Activated T-helper 9 cell treated with anti-CD3 and anti-CD28 coated beads, Interleukin-2, amount 50 U/mL, for 16 hours (primary cell): ENCODE measurements at places on chromosomes 11 and 22.

- no peak for DNase-seq
Observed at GRCh38 chr22:35637254-35637653, 11.0 kb upstream of the APOL6 start.

GRCh38 chr22:30503551-30503950 is 1.9 kb downstream of the SEC14L4 start:
- no peak for DNase-seq

- no peak for DNase-seq
Observed at GRCh38 chr22:32949391-32950173, 108.6 kb downstream of the SYN3 start.

DNA sequence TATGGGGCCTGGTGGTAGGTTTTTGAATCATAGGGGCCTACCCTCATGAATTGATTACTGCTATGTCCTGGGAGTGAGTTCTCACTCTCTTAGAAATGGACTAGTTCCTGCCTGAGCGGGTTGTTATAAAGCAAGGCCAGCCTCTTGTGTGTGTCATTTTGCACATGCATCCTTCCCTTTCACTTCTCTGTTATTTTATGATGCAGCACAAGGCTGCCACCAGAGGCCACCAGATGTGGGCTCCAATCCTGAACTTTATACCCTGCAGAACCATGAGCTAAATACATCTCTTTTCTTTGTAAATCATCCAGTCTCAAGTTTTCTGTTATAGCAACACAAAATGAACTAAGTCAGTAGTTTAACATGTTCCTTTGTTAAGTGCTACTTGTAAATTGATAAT is 251.4 kb downstream of the BLID start:
- no peak for DNase-seq

- DNase-seq, result no peak
Observed at GRCh38 chr11:22133776-22134175, 59.1 kb upstream of the ANO5 start.

- DNase-seq, result no peak
Observed at GRCh38 chr22:24975813-24976341, 23.4 kb downstream of the KIAA1671 start.

- DNase-seq, result no peak
Observed at GRCh38 chr11:23155503-23155902, 295.2 kb upstream of the CCDC179 start.

DNA sequence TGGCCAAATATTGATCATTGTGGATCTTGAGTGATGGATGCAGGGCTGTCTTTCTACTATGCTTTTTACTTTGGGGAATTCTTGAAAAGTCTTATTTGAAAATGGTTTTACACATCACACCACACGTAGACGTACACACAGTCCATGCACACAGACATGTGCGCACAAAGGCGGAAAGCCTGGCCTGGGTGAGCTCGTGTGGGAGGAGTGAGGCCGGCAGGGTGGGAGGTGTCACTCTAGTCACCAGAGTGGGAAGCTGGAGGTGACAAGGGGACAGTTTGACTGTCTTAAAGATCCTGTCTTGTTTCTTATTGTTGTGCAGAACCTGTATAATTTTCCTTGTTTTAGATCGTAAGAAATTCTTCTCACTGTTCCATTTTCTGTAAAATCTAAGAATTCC is 326.9 kb downstream of the TBC1D22A start:
- DNase-seq, result no peak

- no peak for DNase-seq
Observed at GRCh38 chr11:65945430-65945911, at the start of gene TSGA10IP. Gene TSGA10IP (plus strand): TSS chr11:65945480. CDS start chr11:65945676, 196 bp downstream.

GRCh38 chr22:29610780-29611179 is 7.3 kb downstream of the NF2 start:
- no peak for DNase-seq

DNA sequence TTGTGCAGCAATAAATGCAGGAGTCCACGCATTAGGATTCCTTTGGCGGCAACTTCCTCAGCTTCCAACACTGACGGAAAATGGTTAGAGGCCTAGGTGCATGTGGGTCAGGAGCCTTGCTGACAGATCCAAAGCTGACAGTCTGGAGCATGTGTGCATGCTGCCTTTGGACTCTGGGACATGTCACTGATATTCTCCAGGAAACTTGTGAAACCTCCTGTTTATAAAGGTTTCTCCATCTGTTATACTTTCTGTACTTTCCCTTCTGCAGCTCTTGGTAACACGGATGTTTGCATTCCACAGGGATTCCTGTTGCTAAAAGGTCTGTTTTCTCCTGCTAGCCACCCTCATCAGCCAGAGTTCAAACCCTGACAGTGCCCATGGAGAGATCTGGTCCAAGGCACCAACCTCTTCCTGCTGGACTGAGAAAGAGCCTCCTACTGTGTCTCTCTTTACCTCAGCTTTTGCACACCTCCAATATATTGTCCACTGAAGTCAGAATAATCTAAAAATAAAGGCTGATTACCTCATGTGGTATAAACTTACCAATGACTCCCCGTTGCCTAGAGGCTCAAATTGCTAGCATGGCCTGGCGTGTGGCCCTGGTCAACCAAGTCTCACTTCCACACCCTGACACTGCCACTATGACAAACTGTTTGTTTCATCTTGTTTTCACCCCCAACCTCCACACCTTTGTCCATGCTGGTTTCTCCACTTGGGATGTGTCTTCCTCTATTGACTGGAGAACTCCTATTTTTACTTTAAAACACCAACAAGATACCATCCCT is 31.1 kb upstream of the LYVE1 start:
- no peak for DNase-seq

GRCh38 chr22:35850831-35851230 is 133.2 kb downstream of the APOL5 start:
- no peak for DNase-seq

- no peak for DNase-seq
Observed at GRCh38 chr11:2328021-2328420, 26.2 kb downstream of the TSPAN32 start.
